ENCODE measurements at places on chromosomes 2 and 18.

DNA sequence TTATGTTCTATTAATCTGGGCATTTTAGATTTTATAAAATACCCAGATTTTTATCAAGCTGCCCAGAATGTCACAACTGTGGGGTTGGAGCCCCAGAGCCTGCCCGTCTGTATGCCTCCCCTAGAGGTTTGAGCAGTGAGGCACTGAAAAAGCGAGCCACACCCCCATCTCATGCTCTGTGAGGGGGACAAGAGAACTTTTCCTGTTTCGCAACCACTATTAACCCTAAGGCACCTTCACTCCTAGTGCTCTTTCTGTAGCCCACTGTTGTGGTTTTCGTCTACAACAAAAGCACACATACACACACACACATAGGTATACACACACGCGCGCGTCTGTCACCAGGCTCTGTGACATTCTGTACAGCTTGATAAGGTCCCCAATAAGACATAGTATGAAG lies 38.0 kb downstream of the DCDC2C start:
- no peak for DNase-seq

DNA sequence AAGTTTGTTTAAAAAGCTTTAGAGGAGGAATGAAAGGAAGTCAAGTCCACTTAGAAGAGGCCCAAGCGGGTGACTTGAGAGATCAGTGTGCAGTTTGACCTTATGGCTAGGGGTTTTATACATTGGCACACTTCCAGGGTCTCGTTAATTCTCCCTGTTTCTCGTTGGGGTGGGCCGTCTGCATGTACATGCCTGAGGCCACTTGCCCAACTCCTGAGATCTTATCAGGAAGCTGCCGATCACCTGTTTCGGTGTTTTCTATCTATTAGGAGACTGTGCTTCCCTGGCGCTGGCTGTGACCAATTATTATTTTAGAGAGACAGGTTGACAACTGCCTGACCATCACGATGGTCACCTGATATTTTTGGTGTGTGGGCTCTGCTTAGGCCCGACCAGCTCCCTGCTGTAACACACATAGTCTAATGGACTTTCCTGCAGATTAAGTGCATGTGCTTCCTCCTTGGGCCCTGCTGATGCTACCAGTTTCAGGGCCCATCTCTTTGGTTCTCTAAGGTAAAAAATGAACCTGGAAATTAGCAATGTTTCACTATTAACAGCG lies 31.0 kb upstream of the MSH6 start:
- DNase-seq = no peak

GRCh38 chr2:227615906-227616305 lies 1.3 kb upstream of the SCYGR3 start:
- no peak for DNase-seq

GRCh38 chr2:219688560-219689445 lies 61.4 kb downstream of the SLC4A3 start:
- no peak for DNase-seq

GRCh38 chr2:156687715-156688114 lies 251.5 kb downstream of the GPD2 start:
- DNase-seq = no peak
